Panc1 (cell line): ENCODE measurements at places on chromosomes 4 and X. TPM values are rescaled to one million over a fixed set of nuclear protein-coding genes. Genes with fewer than 3 reads are reported as not detected.

Gene CPLX1
- 6.7 TPM for total RNA-seq

Gene SNCA
- 6.0 TPM for total RNA-seq

DNA sequence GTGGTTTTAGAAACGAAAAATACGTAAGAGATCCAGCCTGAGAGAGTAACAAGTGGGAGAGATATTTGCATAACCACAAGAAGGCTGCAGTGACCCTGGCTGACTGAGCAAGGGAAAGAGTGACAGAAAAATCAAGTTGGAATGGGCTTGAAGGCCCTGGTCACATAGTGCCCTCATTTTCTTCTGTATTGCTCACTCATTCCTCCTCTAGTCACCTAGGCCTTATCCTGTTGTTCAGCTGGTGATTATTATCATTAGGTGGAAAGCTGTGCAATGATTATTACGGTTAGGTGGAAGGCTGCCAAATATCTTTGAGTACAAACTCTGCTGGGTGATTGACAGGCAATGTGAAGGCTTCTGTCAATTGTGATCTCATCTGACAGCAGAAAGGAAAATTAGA, 2384.1 kb downstream of the PCDH7 start:
- DNase-seq: no peak

GRCh38 chr4:138851391-138852335, 163.9 kb upstream of the NOCT start:
- DNase-seq: no peak

DNA sequence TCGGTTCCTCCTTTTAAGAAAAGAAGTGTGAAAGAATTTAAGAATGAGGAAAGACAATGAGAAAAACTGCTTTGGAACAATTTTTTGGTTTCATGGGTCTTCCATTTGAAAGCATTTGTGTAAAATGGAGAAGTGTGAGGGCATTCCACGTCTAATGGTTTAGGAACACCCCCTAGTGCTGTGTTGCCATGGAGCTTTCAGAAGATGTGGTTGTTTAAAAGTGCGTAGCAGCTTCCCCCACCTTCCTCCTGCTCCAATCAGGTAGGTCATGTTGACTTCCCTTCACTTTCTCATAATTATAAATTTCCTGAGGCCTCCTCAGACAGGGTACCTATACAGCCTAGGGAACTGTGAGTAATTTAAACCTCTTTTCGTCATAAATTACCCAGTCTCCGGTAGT, 50.0 kb downstream of the UGT2B10 start:
- no peak for DNase-seq

DNA sequence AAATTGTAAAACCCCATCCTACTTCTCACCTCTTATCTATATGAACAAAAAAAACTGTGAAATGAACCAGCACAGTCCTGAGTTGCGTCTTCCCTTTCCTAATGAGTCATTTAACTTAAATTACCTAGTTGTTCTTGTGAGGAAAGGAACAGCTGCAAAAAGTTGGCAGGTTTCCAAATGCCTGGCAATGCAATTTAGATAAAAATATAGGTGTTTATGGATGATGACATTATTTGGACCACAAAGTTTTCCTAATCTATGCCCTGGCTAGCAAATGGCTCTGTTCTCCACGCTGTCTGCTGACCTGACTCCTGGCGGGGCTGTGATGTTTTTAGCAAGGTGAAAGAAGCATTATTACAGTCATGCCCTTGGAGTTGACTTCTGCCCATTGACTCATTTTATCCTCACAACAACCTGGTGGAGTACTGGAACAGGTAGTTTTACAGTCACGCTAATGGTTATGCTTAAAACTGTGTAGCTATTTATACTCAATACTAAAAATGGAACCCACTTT, 29.8 kb upstream of the RELL1 start:
- DNase-seq: no peak

Gene FAM47B
- not detected for total RNA-seq

DNA sequence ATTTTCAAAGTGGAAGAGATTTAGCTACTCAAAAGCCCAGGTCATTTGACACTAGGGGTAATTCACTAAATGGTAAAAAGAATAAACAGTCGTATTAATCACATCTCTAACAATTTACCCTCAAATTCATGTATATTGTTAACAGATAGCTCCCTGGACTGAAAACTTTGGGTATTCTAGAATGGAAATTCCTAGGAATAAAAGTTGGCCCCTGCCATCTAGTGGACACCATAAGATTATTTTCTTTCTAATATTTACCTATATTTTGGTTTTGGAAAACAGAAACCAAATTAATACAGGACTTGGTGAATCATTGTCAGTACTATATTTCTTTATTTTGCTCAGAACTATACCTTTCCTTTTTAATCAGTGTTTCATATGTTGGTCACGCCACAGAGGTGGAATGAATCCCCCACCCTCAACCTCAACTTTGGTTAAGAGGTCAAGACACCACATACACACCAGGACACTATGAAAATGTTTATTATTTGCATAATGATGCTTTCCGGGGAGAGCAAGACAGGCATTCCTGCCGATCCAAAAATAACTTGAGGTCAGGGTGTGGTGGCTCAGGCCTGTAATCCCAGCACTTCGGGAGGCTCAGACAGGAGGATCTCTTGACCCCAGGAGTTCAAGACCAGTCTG, 96.2 kb upstream of the APOOL start:
- DNase-seq: no peak

Gene AMBN
- not detected for total RNA-seq
